BE2C (cell line): ENCODE measurements at places on chromosomes 16 and 17.

DNA sequence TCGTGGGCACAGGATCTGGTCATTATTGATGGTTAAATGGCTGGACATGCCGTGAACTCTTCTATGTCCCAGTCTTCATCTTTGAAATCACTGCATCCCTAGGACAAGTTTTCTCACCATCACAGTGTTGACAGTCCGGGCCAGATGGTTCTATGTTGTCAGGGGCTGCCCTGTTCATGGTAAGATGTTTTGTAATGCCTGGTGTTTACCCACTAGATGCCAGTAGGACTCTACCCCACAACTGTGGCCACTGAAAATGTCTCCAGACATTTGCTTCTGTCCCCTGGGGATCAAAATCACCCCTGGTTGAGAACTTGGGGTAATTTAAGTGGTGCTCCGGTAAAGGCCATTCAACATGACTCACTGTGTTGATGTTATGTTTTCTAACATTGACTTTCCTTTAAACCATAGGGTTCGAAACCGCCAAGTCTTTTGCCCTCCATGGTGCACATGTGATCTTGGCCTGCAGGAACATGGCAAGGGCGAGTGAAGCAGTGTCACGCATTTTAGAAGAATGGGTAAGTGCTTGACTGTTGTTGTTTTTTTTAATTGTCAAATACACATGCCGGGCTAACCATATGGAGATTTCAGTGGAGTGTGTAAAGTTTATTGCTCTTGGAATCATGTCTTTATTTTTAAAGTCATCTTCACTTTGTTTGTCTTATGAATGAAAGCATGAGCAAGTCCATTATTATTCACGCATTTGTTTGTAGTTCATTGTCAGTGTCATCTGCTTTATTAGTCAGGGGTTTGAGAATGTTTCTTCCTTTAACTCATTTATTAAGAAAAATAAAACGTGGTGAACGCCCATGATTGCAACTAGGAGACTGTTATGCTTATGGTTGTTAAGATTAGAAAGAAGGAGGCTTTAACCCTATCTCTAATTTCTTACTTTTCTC, 64.6 kb downstream of the WWOX start:
- no peak for DNase-seq

DNA sequence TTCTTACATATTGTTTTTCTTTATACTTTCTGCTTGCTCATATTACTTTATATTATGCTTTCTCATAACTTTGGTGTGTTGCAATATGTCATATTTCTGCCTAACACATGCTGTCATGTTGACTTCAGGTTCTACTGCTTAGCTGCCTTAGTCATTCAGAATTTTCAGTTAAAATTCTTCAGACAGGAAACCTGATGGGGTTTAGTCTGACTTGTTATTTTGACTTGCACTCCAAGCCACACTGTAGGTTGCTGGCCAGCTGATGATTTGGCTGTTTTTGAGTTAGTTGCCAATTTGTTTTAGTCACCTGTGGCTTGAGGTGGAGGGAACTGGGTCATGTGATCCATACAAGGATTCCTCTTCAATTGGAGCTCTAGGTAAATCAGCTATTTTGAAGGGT, 315.4 kb downstream of the MAP2K6 start:
- no peak for DNase-seq

DNA sequence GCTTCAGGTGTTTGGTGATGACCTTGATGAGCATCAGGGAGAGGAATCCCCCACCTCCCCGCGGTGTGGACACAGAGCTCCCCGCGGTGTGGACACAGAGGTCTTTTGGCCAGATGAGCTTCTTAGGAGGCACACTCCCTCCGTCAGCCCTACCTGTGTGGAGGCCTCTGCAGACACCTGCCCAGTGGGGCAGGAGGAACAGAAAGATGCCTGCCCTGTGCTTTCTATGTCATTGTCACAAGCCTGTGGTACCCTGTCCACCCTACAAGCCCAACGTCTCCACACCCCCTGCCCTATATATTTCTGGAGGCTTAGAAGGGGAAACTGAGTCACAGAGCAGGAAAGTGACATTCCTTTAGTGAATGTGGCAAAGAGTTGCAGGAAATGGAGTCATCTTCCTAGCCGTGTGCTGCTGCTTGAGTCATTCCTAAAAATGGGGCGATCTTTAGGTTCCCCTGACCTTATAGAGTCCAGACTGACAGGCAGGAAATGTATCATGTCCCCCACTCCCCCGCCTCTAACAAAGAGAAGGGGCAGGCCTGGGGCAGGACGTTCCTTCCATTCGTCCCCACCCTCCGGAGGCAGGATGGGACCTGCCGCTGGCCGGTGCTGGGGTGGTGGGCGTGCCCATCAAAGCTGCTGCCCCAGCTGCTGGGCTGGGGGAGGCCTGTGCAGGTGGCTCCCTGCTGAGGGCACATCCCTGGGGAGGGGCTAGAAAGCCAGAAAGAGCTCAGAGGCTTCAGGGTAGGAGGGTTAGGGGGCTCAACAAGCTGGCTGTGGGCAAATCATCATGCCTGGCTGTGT, 1.0 kb upstream of the C16orf74 start:
- DNase-seq, result no peak

GRCh38 chr17:2751491-2751890, 2.0 kb upstream of the CCDC92B start:
- no peak for DNase-seq

GRCh38 chr16:16086653-16087446, 136.4 kb downstream of the ABCC6 start:
- DNase-seq, result no peak

DNA sequence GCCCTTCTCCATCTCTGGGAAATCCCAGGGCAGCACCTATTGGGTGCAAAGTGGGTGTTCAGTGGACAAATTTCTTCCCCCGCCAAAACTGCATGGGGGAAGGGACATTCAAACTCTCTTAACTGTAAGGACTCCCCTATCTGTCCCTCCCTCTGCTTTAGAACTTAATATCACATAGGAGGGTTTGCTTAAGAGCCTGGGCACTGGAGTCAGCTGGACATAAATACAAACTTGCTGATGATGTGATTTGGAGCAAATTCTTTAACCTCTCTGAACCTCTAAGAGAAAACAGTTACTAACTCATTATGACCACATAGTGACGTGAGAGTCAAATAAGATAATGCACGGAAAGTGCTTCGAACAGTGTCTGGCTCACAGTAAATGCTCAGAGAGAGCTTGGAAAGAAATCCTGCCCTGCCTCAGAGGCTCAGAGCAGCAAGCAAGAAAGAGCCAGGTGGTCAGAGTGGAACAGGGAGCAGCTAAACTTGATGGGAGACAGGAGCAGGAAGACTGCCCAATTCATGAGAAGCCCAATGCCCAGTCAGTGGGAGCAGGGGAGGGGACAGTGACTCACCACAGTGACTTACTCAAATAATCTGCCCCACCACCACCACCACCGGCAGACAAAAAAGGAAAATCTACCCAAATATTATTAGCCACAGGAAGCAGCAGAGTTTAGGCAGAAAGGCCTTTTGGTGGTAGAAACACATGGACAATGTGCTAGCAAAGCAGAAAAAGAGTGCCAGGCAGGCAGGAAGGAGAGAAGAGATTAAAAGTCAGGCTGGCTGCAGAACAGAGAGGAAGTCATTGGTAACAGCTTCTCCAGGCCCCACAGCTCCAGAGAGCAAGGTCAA, 23.9 kb upstream of the CCL1 start:
- DNase-seq, result no peak

GRCh38 chr16:84851192-84852127, 31.7 kb downstream of the CRISPLD2 start:
- DNase-seq, result no peak

DNA sequence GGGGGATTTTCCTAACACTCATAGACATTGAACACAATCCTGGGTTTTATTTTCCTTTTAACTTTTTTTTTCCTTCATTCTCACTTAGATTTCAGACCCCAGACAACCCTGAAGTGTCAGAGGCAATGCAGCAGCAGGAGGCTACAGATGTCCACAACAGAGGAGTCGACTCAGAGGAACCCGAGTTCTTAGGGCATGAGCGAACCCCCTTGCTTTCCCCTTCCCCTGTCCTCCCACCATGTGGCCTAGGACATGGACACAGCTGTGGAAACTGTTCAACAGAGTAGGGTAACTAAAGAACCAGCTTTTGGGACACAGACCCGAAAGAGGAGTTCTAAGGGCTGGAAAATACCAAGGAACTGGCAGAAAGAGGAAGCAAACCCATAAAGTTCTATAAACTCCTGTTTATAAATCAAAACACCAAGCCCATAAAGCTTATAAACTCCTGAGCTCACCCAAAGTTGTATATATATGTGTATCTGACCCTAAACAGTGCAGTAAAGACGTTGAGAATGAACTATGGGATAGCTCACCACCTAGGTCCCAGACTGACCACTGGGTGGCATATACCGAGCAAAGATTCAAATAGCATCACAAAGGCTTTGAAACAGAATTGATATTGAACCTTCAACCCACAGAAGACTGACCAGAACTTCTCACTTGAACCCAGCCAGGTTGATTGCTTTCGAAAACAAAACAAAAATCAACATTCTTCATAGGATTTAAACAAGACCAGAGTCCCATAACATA, 33.9 kb downstream of the CMTM4 start:
- DNase-seq, result peak; percentile 42

DNA sequence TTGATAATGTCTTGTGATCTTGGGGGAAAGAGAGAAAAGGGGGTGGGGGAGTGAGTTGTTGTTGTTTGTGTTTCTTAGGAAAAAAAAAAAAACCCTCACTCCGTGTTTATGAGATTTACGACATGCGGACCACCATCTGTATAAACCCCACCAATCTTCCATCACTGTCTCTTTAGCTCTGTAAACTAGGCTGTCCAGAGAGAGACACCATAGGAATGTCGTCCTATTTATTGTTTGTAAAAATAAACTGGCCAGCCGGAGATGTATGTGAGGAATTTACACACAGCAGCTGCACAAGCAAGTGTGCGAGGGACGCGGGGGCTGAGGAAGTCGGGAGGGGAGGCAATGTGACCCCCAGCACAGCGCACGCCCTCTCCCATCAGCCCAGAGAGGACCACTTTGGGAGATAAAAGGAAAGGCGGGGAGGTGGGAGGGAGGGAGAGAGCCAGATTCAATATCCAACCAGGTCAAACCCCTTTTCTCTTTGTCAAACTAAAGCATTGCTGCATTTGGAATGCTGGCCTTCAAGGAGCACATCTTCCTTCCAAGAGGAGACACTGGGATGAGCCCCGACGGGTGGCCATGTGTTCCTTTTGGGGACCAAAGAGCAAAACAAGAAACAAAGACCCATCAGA, 136.2 kb upstream of the SALL1 start:
- DNase-seq, result no peak

DNA sequence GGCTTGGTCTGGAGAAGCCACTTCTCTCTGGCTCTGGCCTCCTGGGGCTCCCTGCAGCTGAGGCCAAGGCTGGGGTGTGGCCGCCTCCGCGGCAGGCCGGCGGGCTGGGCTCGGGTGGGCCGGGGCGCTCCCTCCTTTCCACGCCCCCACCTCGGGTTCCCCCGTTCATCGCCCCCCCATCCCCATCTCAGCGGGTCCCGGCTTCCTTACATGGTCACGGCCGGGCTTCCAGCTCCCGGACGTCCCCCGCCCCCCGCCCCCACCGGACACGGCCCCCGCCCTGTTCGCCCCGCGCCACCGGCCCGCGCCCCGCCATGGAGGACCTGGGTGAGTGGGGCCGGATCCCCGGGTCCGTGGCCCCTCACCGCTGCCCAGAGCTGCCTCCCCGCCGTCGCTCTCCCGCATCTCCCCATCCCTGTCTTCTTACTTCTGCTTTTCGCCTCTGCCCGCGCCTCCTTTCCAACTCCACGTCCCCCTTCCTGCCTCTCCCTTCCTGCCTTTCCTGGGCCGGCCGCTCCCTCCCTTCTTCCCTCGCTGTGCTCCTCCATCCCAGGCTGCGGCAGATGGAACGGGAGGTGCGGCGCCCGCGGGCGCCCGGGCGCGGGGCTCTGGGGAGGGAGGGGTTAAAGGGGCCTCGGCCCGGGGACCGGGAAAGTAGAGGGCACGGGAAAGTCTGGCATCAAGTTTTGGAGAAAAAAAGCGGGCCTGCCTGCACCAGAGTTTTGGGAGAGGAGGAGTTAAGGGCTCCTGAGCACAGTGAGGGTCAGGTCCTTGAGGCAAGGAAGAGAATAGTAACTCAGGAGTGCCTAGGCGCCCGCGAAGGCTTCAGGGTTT, at the start of gene TGFB1I1:
Gene TGFB1I1, plus strand, starts transcription at position 278 of the 834 bp plus-strand sequence. Its CDS starts 37 bp downstream, at position 315.
- peak; percentile 72 for DNase-seq

- peak; percentile 93 for DNase-seq
Measured at GRCh38 chr17:78935419-78936323, 10.5 kb upstream of the TIMP2 start.

DNA sequence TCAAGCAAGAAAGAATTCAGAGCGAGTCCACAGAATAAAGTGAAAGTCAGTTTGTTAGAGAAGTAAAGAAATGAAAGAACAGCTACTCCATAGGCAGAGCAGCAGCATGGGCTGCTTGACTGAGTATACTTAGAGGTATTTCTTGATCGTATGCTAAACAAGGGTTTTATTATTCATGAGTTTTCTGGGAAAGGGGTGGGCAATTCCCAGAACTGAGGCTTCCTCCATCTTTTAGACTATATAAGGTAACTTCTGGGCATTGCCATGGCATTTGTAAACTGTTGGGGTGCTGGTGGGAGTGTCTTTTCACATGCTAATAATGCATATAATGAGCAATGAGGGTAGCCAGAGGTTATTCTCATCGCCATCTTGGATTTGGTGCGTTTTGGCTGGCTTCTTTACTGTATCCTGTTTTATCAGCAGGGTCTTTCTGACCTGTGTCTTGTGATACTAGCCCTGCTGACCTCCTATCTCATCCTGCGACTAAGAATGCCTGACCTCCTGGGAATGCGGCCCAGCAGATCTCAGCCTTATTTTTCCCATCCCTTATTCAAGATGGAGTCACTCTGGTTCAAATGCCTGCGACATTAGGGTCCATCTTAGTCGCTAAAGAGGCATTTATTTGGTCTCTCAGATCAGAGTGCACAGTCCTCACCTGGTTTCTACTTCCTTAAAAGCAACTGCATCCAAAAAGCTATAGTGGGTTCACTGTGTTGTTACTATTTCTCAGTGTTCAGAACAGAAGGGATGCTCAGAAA, 100.6 kb upstream of the CACNG5 start:
- no peak for DNase-seq

- DNase-seq, result no peak
Measured at GRCh38 chr17:48240562-48241130, 133.1 kb downstream of the SNX11 start.

GRCh38 chr16:5010576-5011329, 23.0 kb downstream of the NAGPA start:
- no peak for DNase-seq
